GM12891 (cell line): ENCODE measurements at places on chromosomes 7 and 10.

DNA sequence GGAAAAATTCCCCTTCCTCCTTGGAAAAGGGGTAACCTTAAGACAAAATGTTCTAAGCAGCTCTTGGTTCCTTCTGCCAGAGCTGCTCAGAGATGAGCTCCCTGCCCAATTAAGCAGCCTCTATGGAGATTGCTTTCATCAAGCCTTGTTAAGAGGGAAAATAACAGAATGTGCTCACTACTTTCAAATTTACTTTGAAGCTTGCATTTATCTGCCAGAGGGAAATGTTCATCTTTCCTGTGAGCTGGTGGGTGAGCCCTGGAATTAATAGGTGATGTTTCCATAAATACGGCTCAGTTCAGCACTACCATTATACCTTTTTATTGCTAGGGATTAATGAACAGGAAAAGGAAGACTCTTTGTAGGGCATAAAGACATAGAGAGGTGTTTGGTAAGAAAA lies 549.0 kb downstream of the REEP3 start:
- DNase-seq: no peak

- no peak for DNase-seq
Observed at GRCh38 chr10:24617771-24618396, 105.8 kb downstream of the ARHGAP21 start.

GRCh38 chr7:131223151-131223550 lies 104.5 kb upstream of the MKLN1 start:
- no peak for DNase-seq

GRCh38 chr10:24849051-24849450 lies 103.4 kb downstream of the PRTFDC1 start:
- DNase-seq: no peak

DNA sequence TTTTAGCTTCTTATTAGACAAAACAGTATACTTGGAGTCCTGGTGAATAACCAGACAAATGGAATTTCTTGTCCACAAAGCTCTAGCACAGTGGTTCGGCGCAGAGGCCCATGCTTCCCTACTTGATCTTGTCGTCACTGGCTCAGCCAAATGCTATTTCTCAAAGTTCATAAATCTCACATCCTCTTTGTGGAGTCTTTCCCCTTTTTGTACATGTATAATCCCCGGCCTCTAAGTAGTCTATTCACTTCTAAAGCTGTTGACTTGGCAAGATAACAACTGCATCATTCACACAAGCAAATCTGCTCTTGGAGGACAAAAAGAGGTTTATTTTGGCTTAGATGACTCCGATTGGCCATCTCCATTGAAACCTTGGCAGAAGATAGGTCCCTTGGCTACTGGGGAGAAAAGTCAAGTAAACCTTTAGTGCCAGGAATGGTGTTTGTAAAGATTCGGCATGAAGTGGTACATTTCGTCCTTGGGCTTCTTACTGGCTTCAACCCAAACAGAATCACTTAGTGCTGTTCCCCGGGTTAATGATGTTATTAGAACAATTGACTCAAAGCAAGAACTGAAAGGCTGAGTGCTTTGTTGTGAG lies 5.1 kb upstream of the AKR1E2 start:
- no peak for DNase-seq

GRCh38 chr10:77187376-77187999 lies 450.1 kb downstream of the KCNMA1 start:
- no peak for DNase-seq

GRCh38 chr7:54331311-54331710 lies 210.9 kb upstream of the VSTM2A start:
- DNase-seq: no peak

- DNase-seq: no peak
Observed at GRCh38 chr7:49580000-49580399, 193.4 kb upstream of the VWC2 start.

DNA sequence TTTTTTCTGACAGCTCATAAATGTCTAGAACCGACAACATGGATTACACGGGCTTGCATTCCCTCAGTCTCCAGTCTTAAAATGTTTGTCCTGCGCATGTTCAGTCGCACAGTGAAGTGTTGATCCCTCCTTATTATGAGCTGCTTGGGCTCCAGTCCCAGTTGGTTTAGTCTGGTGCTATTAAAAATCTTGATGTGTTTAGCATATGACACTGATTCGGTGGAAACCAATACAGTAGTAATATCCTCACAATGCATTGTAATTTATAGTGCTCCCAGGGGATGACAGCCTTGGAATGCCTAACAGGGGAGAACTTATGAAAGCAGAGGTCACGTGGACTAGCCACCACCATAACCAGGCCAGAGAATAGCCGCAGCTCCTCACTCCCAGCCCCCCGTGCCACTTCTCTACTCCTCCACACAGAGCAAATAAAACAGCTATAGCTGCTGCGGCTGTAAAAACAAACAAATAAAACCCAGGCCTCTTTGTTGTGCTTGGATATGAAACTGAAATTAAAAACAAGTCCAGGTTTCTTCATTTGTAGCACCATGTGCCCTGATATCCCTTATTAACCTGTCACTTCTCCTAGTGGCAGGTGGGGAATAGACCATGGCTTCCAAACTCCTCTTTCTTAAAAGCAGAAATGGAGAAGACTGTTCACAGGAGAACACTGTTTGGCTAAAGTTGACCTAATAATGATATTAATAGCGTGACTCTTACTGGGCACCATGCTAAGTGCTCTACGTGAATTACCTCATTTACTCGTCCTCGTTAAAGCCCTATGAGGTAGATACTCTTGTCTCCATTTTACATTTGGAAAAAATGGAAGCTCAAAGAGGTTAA lies 7.7 kb downstream of the DPCD start:
- DNase-seq: no peak

DNA sequence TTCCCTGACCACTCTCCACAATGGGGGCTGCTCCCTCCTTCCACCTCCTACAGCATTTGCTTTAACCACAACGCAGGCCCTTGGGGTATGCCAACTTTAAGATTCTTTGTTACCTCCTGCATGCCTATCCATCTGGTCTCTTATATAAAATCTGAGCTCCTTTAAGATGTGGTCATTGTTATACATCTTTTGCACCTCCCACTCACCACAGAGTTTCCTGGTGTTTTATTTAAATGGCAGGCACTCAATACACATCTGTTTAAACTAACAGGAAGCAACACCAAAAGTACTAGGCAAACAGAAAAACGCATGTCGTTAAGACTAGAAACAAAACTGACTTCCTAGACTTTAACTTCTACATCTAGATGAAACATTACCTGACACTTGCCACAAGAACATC lies 36.3 kb downstream of the SLC25A13 start:
- no peak for DNase-seq

GRCh38 chr10:102322914-102323313 lies 72.6 kb upstream of the NFKB2 start:
- peak; percentile 20 for DNase-seq

DNA sequence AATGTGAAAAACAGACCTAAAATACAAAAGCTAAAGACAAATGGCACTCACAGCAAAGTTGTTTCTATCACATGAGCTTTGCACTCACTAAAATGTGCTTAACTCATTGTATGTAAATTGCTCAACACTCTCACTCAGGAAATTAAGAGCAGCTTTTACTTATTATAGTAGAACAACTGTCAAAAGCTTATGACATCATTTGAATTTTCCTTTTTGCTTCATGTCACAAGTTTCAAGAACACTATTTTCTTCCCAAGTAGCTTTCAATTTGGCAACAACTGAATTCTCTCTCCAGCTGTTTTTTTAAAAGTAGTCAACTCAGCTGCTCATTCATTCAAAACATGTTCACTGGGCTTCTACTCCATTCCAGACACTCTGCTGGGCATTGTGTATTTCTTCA lies 46.9 kb downstream of the ATE1 start:
- no peak for DNase-seq

DNA sequence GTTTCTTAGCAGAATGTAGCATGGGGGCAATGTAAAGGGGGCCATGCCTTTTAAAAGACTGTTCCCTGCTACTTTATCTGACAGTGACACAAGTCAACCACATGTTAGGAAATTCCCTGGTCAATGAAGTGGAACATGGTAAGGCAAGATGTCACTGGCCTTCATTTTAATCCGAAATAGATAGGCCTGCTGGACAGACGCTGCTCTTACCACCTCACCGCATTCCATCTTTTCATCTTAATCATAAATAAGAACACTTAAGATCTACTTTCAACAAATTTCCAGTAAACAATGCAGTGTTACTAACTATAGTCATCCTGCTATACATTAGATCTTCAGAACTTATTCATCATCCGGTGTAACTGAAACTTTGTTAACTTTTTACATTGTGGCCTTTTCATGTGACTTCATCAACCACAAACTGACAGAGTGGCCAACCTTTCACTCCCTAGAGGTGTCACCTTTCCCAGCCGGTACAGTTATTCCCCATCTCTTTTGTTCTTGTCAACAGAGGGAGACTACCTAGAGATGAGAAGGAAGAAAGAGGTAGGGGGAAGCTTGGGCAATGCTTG lies 15.6 kb downstream of the ASB4 start:
- DNase-seq: no peak

DNA sequence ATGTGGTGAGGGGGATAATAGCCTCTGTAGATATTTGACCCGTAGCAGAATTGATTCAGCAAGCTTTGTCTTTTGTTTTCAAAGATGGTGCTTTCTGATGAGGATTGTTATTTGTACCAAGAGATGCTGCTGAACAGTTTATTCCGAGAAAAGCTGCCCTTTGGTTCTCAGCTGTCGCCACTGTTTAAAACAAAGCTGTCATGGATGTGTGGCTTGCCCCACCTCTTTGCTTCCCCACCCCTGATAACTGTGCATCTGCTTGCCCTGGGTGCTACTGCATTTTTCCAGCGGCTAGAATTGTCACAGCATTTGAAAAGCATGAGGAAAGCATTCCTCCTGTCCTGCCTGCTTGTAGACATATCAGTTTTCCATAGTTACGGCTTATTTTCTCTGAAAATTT lies 226.9 kb upstream of the CSTF2T start:
- no peak for DNase-seq

DNA sequence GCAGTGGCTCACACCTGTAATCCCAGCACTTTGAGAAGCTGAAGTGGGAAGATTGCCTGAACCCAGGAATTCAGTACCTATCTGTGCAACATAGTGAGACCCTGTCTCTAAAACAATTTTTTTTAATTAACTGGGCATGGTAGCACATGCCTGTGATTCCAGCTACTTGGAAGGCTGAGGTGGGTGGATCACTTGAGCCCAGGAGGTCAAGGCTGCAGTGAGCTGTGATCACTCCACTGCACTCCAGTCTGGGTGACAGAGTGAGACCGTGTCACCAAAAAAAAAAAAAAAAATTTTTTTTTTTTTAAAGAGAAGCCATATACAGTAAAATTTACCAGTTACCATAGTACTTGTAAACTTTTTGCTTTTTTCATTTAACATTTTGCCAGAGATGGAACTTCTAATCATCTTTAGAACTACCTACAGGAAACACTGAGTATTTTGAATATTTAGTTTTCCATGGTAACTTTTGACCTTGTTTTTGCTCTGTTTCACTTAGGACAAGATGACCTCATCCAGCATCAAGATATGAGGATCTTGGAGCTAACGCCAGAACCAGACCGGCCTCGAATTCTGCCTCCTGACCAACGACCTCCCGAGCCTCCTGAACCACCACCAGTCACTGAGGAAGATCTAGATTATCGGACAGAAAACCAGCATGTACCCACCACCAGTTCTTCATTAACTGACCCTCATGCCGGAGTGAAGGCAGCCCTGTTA lies 40.6 kb downstream of the MPLKIP start:
- no peak for DNase-seq

DNA sequence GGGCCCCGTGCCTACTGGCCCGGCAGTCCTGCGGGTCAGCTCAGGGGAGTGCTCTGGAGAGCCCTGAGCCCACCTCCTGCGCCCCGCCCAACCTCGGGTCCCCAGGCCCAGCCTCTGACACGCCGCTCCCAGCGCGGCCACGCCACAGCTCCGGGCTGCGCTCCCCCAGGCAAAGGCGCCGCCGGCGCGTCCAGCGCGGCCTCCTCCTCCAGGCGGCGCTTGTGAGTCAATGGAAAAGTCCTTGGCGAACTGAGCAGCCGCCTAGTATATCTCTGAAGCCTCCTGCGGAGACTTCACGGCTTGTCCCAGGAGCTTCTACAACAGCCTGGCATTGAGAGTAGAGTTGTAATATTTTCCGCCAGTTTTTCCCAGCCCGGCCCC lies 29.5 kb upstream of the BMS1 start:
- DNase-seq: no peak

DNA sequence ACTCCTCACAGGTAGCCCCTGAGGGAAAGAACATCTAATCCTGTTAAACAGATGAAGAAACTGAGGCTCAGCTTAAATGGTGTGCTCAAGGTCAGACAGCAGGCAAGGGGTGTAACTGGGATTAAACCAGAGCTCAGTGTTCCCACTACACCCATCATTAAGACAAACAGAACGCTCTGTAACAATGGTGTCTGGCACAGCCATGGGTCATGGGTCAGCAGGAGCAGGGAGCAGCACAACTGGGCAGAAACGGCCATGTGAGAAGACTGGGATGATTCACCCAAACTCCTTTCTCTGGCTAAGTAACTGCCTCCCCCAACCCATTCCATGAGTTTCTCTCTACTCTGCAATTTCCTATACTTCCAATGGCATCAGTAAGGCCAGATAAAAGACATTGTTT lies 85.5 kb upstream of the PDE1C start:
- no peak for DNase-seq

DNA sequence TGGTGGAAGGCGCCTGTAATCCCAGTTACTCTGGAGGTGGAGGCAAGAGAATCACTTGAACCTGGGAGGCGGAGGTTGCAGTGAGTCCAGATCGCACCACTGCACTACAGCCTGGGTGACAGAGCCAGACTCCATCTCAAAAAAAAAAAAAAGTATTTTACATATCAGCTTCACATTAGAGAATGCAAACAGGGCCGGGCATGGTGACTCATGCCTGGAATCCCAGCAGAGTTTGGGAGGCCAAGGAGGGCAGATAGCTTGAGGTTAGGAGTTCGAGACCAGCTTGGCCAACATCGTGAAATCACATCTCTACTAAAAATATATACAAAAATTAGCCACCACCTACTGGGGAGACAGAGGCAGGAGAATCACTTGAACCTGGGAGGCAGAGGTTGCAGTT lies 31.6 kb downstream of the USP54 start:
- DNase-seq: no peak
